Pulmonary artery endothelial cell (primary cell): ENCODE measurements at places on chromosomes 7 and 10.

DNA sequence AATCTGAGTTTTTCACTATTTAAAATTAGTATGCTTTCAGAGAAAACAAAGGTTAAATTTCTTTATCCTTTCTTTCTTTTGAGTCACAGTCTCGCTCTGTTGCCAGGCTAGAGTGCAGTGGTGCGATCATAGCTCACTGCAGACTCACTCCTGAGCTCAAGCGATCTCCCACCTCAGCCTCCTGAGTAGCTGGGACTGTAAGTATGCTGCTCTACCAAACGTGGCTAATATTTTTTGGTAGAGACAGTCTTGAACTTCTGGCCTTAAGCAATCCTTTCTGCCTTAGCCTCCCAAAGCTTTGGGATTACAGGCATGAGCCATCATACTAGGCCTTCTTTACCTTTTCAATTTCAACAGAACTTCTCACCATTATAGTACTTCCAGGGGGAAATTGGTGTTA, 113.7 kb downstream of the TRIM24 start:
- no peak for DNase-seq

DNA sequence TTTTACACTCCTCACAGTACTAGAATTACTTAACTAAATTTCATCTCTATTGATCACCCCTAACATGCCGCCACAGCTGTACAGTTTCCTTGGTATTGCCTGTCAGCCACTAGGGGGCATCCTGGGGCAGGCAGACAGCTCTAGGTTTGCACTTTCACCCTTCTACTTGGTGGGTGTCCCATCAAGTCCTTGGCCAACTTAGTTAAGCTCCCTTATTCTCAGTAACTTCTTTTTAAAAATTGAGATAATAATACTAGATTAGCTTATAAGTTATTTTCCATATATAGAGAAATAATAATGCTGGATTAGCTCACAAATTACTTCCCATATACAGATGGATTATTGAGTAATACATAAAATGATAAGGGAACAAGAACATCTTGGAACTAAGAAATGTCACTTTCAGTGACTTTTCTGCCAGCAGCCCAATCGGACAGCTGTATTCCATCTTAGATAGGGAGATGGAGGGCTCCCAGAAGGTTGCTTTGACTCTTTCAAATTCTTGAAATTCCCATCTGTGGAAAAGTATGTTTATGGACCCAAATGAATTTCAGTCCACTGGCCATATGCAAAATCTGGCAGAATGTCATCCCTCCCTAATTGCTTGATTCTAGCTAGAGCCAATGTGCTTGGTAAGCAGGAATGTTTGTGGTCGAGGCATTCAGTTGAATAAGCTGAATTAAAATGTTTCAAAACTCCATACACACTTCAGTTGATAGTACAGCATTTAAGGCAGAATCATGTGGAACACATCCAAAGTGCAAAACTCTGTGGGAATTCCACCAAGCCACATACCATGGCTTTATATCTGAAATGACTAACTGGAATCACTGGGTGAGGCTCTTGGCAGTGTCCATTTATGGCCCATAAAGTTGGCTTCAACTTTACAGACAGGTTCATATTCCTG, 309.7 kb downstream of the CSTF2T start:
- no peak for DNase-seq

DNA sequence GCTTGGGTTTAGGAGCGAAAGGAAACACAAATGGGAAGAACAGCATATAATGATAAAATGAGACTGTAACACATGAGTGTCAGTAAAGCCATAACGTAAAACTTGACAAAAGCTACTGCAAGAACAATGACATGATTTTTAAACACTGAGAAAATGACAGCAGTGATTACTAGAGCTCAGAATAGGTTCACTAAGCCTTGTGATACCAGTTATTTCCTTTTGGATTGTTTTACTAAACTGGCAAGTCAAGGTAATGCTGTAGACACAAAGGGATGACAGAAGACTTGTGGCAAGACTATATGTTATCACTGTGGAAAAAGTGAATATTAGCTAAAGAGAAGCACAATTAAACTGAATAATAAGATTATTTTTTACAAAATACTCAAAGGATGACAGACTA, 12.7 kb downstream of the NCOA4 start:
- no peak for DNase-seq

GRCh38 chr10:99326871-99327270, 2.3 kb upstream of the CNNM1 start:
- DNase-seq, result no peak

- DNase-seq, result no peak
Measured at GRCh38 chr7:16071246-16071857, 350.0 kb downstream of the CRPPA start.

GRCh38 chr7:80945976-80946375, 27.1 kb upstream of the SEMA3C start:
- DNase-seq, result no peak

DNA sequence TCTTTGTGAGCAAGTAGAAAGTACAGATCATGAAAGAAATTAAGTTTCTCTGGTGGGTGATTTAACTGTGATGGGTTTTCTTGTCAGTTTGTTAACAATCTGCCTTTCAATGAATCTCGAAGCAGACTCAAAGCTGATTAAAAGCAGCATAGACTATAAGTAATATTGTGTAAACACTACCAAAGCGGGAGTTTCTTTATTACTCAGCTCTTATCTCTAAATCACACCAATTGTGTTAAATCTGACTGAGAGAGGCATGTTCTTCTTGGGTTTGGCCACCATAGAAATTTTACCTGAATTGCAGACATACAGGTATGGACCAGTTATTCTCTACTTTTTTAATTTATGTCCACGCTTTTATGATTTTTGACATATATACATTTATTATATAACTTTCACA, 65.2 kb downstream of the DKK1 start:
- DNase-seq, result no peak

DNA sequence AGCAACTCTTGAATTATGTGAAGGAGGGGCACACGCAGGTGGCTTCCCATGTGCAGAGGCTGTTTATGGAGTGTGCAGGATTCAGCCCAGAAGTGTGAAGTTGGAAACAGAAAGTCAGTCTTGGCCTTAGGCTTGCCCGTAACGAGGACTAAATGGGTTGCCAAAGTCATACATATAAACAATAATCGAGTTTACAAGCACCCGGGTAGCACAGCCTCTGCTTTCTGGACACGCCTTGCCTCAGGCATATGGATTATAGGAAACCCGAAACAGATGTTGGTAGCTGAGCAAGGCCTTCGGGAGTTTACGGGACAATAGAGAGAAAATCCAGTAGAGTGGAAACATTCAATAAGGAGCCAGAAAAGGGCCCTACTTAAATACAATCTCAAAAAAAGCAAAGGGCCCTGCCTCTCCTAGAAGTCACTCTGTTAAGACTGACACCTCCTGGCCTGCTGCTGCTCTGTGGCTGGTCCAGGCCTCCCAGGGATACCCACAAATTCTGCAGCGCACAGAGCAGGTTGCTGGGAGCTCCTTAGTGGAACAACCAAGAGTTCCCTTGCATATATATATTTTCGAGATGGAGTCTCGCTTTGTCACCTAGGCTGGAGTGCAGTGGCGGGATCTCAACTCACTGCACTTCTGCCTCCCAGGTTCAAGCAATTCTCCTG, 48.5 kb downstream of the SMKR1 start:
- DNase-seq, result no peak

DNA sequence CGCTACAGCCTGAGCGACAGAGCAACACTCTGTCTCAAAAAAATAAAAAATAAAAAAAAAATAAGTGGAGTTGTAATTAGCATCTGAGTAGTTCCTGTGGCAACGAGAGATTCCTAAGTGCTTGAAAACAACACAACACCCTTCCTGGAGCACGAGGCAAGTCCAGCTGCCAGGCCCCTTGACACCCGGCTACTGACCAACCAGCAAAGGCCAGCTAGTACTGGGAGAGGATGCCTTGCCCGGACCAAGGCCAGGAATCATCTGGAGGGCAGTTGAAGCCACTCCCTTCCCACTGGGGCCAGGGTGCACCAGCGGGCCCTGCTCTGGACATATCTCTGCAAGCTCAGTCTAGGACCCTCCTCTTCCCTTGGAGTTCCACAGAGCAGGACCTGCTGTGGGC, 536 bp downstream of the C10orf105 start:
- no peak for DNase-seq

DNA sequence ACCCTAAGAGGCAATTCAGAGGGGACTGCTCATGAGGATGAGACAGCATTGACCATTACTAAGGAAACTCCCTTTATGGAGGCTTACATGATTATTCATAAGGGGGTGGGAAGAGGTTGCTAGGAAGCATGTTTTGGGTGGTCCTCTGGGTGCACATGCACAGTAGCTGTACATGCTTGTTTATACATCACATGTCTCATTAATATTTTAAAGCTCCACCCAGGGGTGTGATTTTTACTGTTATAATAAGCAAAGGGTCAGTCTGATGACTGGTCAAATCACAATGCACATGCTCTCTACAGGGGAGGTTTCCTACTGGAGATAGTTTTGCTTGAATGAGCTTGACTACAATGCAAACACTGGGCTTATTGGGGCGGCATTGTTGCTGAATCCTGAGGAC, 23.8 kb upstream of the PPP1R9A start:
- DNase-seq, result no peak

DNA sequence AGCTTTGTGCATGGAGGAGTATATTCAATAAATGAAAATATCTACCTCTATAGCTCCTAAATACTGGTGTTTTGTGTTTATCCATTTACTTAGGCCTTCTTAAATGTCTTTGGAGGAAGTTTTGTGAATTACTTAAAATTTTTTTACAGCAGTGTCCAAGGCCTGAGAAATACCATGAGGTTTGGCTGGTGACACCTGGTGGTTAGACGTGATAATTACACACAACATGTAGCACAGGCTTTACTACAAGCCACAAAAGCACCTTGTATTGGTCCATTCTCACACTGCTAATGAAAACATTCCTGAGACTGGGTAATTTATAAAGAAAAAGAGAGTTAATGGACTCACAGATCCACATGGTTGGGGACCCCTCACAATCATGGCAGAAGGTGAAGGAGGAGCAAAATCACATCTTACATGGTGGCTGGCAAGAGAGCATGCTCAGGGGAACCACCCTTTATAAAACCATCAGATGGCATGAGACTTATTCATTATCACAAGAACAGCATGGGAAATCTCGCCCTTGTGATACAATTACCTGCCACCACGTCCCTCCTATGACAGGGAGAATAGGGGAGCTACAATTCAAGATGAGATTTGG, 20.6 kb downstream of the HYAL4 start:
- peak; percentile 60 for DNase-seq

DNA sequence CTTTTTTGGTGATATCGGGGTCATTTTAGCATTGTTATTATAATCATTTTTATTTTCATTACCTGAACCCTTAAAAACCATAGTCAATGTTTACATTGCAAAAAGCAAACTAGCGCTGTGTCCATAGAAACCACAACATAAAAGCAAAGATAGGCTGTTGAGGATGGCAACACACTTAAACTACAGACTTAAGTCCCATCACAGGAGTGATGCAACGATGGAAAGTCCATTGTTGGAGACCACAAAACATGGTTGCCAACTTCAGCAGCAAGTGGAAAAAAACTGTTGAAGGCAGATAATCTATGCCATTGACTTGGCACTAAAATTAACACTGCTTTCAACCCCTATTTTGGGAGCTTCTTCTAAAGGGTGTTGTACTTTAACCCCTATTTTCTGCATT, 398.8 kb upstream of the IGFBP3 start:
- DNase-seq, result no peak

DNA sequence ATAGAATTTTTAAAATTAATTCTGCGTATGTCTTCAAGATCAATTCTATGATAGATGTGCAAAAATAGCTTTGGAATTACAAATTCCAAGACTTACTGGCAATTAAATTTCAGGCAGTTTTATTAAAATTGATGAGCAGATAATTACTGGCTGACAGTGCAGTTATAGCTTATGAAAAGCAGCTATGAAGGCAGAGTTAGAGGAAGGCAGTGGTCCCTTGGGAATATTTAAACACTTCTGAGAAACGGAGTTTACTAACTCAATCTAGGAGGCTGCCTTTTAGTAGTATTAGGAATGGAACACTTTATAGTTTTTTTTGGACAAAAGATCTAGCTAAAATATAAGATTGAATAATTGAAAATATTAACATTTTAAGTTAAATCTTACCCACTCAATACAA, 70.8 kb downstream of the CFTR start:
- no peak for DNase-seq

- DNase-seq, result no peak
Measured at GRCh38 chr7:151795168-151795811, 81.6 kb downstream of the PRKAG2 start.

- no peak for DNase-seq
Measured at GRCh38 chr7:3862774-3863173, 561.7 kb downstream of the SDK1 start.

DNA sequence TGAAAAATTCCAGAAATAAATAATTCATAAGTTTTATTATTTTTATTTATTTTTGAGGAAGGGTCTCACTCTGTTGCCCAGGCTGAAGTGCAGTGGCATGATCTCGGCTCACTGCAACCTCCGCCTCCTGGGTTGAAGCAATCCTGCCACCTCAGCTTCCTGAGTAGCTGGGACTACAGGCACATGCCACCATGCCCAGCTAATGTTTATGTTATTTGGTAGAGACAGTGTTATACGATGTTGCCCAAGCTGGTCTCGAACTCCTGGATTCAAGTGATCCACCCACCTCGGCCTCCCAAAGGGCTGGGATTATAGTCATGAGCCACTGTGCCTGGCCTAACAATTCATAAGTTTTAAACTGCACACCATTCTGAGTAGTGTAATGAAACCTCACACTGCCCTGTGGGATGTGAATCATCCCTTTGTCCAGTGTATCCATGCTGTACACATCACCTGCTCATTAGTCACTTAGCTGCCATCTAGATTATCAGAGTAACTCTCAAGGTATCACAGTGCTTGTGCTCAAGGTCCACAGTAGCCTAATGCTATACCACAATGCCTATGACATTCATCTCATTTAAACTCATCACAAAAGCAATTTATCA, 17.9 kb downstream of the RTKN2 start:
- no peak for DNase-seq

DNA sequence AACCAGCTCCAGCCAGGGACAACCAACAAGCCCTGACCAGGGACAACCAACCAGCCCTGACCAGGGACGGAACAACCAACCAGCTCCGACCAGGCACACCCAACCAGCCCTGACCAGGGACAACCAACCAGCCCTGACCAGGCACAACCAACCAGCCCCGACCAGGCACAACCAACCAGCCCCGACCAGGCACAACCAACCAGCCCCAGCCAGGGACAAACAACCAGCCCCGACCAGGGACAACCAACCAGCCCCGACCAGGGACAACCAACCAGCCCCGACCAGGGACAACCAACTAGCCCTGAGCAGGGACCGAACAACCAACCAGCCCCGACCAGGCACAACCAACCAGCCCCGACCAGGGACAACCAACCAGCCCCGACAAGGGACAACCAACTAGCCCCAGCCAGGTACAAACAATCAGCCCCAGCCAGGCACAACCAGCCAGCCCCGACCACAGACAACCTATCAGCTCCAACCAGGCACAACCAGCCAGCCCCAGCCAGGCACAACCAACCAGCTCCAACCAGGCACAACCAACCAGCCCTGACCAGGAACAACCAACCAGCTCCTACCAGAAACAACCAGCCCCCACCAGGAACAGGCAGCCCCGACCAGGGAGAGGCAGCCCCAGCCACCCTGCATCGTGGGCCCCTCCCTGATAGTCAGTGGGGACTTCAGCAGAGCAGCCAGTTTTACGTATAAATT, 56.4 kb downstream of the PROSER2 start:
- DNase-seq, result no peak

GRCh38 chr10:77967611-77968022, 41.1 kb upstream of the DLG5 start:
- no peak for DNase-seq
